Activated CD4-positive, alpha-beta memory T cell treated with anti-CD3 and anti-CD28 coated beads, Interleukin-2, amount 10 ng/mL, durations not matched to agents 7 days and 5 days (primary cell): ENCODE measurements at places on chromosomes 12 and 14.

GRCh38 chr12:131636266-131636665 lies 74.6 kb upstream of the SFSWAP start:
- no peaks in the 10 kb centered on the region for H3K4me1 ChIP-seq
- H3K36me3 ChIP-seq = no peaks in the 10 kb centered on the region
- H3K27ac ChIP-seq = no peak overlapping the region
- peaks cover 8% of the 10 kb centered on the region for H3K27me3 ChIP-seq
- H3K4me3 ChIP-seq = no peak overlapping the region

DNA sequence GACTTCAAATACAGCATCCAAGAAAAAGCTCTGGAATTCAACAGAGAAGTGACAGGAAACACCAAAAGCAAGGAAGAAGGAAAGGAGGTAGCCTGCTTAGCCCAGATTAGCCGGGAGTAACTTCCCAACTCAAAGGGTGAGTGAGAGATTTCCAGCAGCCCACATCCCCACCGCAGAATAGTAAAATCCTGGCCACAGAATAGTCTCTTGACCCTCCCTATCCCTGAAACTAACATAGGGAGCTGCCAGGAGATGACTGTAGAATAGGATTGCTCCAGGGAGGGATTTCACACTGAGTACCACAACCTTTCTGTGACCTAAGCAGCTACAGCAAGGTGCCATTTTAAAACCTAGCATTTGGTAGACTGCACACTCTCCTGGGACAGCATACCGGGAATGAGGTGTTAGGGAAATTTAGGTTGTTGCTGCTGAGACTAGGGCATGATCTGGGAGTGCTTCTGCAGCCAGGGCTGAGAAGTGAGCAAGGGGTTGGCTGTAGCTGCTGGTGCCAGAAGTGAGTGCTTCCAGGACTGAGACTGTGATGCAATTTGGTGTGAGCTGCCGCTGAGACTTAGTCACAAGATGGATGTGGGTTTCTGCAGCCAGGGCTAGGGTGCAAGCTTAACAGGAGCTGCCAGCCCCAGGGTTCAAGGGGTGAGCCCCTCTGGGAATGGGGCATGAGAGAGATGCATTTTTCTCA lies 66.0 kb downstream of the TMTC3 start:
- H3K36me3 ChIP-seq = no peaks in the 10 kb centered on the region
- H3K4me1 ChIP-seq = no peaks in the 10 kb centered on the region
- no peaks in the 10 kb centered on the region for H3K27me3 ChIP-seq
- H3K4me3 ChIP-seq = no peak overlapping the region

DNA sequence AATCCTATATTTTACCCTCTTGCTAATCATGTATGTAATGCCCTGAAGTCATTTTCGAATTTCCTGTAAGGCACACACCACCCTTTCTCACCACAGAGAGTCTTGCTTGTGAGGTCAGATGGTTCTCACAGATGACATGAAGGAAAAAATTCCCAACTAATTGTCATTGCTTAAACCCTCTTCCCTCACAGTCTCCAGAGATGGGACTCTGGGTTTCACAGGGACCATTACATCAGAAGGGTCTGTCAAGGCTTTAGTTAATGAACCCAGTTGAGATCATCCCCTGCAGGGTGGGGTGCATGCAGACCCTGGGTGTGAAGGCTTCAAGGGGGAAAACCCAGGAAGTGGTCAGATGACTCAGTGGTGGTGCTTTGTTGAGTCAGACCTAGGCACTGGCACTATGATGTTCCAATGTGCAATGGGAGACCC lies 229.6 kb downstream of the BCAT1 start:
- peak overlapping the region; percentile 9 for H3K27ac ChIP-seq
- H3K4me3 ChIP-seq = no peak overlapping the region
- H3K4me1 ChIP-seq = peaks cover 30% of the 10 kb centered on the region
- no peaks in the 10 kb centered on the region for H3K27me3 ChIP-seq
- peaks cover 2% of the 10 kb centered on the region for H3K36me3 ChIP-seq

DNA sequence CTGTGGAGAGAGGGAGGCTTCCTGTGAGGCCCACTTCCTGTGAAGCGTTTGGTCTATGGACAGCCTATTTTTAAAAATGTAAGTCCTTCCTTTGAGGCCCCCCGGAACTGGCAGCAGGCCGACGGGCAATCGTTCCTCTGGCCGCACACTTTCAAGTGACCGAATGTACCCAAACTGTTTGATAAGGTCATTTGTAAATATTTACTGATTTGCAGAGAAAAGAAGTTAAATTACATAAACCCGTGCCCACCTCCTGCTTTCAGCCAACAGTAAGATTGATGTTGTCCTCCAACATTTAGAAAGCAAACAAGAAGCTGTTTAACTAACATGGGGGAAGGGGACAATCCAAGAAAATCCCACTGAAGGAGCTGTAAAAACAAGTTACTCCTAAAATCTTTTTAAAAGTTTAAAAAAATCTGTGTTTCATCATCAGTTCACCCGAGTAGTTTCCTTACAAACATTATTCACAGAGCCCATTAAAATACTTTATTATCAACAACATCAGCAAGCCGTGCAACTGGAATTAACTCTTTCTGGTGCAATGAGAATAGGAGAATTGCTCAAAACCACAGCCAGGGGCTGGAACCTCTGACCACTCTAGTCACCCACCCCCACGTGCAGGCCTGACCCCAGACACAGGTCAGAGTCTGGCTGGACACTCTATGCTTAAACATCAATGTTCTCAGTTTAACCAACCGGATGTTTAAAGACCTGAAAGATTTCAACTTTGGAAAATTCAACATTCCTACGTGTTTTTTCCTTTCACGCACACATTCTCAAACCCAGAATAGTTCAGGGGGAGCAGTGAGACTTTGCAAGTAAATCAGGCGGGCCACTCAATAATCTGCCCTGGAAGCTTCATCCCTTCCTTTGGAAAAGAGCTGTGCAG lies 65.3 kb downstream of the FOXN3 start:
- H3K27ac ChIP-seq = peak overlapping the region; percentile 67
- H3K4me1 ChIP-seq = peaks cover 40% of the 10 kb centered on the region
- peak; percentile 30 for DNase-seq
- peaks cover 48% of the 10 kb centered on the region for H3K36me3 ChIP-seq
- peak overlapping the region; percentile 48 for H3K4me3 ChIP-seq

DNA sequence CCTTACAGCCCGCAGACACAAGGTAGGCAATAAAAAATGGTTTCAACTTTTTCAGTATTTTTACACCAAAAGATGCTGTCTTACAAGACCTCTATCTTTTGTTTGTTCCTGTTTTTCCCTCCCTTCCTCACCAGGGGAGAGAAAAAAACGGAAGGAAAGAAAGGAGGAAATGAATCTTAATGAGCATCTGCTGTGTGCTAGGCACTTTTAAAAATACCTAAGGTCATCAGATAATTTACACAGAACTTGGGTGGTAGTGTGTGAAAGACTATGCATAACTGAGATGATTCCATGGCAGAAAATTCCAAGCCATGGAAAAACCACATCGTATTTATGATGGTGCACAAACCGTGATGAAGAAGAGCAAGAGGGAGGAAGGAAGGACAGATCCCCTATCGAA lies 121.2 kb downstream of the DIP2B start:
- no peak overlapping the region for H3K4me3 ChIP-seq
- H3K36me3 ChIP-seq = peaks cover 30% of the 10 kb centered on the region
- H3K27ac ChIP-seq = no peak overlapping the region
- H3K4me1 ChIP-seq = peaks cover 34% of the 10 kb centered on the region
- DNase-seq = no peak

DNA sequence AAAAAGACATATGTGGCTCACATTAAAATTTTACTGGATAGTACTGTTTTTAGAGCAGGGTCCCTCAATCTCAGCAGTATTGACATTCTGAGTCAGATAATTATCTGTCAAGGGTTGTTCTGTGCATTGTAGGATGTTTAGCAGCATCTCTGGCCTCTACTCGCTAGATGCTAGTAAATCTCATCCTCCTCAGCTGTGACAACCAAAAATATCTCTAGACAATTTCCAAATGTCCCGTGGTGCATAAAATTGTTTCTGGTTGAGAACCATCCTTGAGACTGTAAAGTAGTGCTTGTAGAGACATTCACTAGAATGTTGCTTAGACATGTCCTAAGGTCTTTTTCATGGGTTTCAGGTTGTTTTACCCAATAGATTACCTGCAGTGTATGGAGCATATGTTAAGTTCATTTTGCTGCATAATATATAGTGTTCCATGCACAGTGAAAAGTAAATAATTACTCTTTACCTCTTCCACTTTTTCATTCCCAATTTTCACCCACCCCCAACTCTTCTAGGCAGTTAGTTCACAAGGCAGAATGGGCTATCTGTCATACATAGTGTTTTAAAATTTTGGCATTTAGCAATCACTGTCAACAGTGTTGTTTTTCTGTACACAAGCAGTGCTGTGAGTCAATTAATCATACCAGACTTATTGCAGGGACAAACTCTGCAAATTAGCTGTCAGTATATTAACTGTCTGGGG lies 200.2 kb upstream of the SLC38A2 start:
- peaks cover 11% of the 10 kb centered on the region for H3K36me3 ChIP-seq
- no peak for DNase-seq
- no peaks in the 10 kb centered on the region for H3K4me1 ChIP-seq

DNA sequence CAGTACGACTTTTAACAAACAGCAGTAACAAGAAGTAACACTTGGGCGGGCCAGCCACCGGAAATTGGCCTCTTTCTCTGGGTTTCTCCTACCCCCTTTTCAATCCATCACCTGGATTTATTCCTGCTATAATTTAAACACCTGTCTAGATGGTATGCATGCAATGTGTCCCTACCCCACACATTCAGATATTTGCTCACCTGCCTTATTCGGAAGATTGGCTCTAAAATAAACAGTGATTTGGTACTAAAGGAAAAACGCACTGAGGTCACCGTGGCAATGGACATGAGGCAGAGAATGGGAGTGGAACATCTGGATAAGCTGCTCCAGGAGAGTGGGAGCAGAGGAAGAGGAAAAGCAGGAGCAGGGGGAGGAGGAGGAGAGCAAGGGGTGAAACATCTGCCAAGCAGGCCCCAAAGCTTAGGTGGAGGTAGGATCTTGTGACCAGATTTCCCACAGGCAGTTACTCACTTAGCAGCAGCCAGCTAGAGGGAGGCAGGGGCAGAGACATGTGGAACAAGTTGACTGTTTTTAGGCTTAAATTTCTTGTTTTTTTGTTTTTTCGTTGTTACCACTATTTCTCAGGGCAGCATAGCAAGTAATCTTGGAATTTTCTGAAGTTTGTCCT lies 150.9 kb downstream of the TTLL5 start:
- peaks cover 3% of the 10 kb centered on the region for H3K36me3 ChIP-seq
- H3K4me3 ChIP-seq = no peak overlapping the region
- H3K4me1 ChIP-seq = no peaks in the 10 kb centered on the region
- H3K27me3 ChIP-seq = no peaks in the 10 kb centered on the region
- no peak overlapping the region for H3K27ac ChIP-seq

DNA sequence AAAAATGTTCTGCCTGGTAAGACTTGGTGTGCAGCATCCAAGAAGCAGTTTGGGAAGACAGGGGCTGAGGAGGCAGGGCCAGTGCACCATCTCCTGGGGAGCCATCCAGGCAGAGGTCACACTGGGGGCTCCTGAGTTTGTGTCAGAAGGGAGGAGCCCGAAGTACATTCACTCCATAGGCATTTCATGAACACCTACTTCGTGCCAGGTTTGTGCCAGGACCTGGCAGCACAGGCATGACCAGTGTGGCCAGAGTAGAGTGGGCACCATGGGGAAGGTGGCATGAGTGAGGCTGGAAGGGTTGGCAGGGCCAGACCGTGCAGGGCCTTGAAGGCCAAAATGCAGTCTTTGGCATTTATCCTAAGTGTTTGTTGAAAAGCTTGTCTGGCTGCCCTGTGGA lies 86.5 kb upstream of the RIN3 start:
- no peaks in the 10 kb centered on the region for H3K36me3 ChIP-seq
- H3K4me3 ChIP-seq = no peak overlapping the region
- no peak overlapping the region for H3K27ac ChIP-seq

- H3K4me3 ChIP-seq = no peak overlapping the region
- no peak for DNase-seq
- H3K36me3 ChIP-seq = no peaks in the 10 kb centered on the region
- H3K27me3 ChIP-seq = peaks cover 31% of the 10 kb centered on the region
Observed at GRCh38 chr14:105196265-105196960, 15.3 kb upstream of the NUDT14 start.

- peaks cover 10% of the 10 kb centered on the region for H3K27me3 ChIP-seq
- H3K36me3 ChIP-seq = peaks cover 10% of the 10 kb centered on the region
- no peak for DNase-seq
- H3K4me3 ChIP-seq = no peak overlapping the region
- H3K4me1 ChIP-seq = peaks cover 8% of the 10 kb centered on the region
- H3K27ac ChIP-seq = no peak overlapping the region
Observed at GRCh38 chr14:92690171-92691011, 58.0 kb downstream of the LGMN start.

- no peak for DNase-seq
- no peaks in the 10 kb centered on the region for H3K27me3 ChIP-seq
- no peak overlapping the region for H3K27ac ChIP-seq
- H3K36me3 ChIP-seq = no peaks in the 10 kb centered on the region
Observed at GRCh38 chr14:88243946-88244345, 79.1 kb downstream of the KCNK10 start.

- peaks cover 71% of the 10 kb centered on the region for H3K36me3 ChIP-seq
- no peak for DNase-seq
- H3K27ac ChIP-seq = no peak overlapping the region
Observed at GRCh38 chr12:6573001-6573400, 4.9 kb upstream of the NOP2 start.

- DNase-seq = no peak
- H3K4me1 ChIP-seq = no peaks in the 10 kb centered on the region
- peaks cover 3% of the 10 kb centered on the region for H3K27me3 ChIP-seq
- no peak overlapping the region for H3K27ac ChIP-seq
Observed at GRCh38 chr12:125406131-125406530, 340.9 kb downstream of the AACS start.

DNA sequence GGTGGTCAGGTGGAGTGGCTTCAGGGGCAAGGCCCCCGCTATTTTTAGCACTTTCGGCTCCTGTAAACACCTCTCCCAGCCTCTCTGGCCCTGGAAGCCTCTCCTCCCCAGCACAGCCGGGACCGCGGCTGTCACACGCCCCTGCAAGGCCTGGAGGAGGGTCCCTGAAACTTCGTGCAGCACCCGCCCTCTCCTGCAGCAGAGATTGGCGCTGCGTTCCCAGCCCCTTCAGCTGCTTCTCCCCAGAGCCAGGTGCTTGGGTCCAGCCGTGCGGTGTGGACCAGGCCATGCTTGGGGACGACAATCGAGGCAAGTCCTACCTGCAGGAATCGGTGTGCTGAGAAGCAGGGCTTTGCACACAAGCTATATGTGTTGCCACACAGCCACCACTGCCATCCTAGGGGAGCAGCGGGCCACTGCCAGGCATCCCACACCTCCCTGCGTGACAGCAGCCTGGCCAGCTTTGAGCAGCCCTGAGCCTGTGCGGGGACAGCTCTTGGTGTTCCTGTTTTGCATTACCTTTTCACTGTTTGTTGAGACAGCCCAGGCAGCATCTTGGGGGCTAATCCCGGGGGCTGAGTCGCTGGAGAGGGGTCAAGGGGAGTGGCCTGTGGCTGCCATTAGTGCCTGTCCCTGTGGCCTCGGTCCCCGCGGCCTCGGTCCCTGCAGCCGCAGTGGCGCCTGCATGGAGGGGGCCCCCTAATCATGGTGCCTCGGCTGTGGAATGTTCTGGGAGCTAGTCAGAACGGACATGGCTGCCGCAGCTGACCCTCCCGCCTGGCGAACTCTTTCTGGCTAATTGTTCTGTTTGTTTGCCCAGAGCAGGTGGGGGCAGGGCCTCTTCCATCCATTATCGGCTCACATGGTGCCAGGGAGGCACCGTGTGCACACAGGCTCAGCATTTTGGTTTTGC lies 27.6 kb upstream of the TRAF3 start:
- H3K36me3 ChIP-seq = no peaks in the 10 kb centered on the region
- DNase-seq = no peak
- H3K27me3 ChIP-seq = no peaks in the 10 kb centered on the region
- H3K4me1 ChIP-seq = peaks cover 1% of the 10 kb centered on the region
- no peak overlapping the region for H3K27ac ChIP-seq

GRCh38 chr14:84127495-84127894 lies 1402.4 kb upstream of the FLRT2 start:
- no peaks in the 10 kb centered on the region for H3K4me1 ChIP-seq
- H3K27me3 ChIP-seq = no peaks in the 10 kb centered on the region
- no peak for DNase-seq
- no peak overlapping the region for H3K27ac ChIP-seq
